ENCODE measurements at places on chromosomes 13 and 19.

- peak; percentile 19 for DNase-seq
These were observed 919 bp upstream of the ADAMTS10 start for GRCh38 chr19:8611391-8611876.

DNA sequence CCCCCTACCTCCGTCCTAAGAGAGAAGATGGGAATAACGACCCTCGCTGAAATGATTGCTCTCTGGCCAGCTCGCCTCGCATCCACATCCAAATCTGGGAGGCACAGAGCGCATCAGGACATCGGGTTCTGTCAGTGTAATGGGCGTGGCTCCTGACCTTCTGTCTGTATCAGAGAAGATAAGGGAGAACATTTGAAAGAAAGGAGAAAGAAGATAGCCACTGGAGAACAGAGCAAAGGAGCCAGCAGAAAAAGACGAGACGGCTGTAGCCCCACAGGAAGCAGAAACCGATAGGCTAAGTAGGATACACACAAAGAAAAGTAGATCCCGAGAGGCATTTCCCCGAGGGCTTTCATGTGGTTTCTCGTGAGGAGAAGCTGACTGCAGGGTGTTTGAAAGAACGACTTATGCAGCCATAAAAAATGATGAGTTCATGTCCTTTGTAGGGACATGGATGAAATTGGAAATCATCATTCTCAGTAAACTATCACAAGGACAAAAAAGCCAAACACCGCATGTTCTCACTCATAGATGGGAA, 14.0 kb upstream of the GJB2 start:
- DNase-seq, result no peak

DNA sequence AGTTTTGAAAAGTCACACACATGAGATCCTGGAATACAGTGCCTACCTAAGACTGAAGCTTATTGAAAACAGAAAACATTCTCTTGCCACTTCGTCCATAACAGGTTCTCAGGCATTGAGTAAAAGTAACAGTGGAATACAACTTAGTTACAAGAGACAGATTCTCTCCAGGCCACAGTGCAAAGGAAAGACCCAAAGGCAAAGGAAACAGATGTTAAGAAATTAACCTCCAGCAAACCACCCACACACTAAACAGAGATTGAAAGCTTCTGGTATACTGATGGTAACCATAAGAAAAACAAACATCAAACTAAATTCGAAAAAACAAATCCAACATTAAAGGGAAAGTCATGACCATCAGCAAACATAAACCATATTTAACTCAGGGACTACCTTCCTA, 914.7 kb downstream of the SLITRK5 start:
- no peak for DNase-seq

DNA sequence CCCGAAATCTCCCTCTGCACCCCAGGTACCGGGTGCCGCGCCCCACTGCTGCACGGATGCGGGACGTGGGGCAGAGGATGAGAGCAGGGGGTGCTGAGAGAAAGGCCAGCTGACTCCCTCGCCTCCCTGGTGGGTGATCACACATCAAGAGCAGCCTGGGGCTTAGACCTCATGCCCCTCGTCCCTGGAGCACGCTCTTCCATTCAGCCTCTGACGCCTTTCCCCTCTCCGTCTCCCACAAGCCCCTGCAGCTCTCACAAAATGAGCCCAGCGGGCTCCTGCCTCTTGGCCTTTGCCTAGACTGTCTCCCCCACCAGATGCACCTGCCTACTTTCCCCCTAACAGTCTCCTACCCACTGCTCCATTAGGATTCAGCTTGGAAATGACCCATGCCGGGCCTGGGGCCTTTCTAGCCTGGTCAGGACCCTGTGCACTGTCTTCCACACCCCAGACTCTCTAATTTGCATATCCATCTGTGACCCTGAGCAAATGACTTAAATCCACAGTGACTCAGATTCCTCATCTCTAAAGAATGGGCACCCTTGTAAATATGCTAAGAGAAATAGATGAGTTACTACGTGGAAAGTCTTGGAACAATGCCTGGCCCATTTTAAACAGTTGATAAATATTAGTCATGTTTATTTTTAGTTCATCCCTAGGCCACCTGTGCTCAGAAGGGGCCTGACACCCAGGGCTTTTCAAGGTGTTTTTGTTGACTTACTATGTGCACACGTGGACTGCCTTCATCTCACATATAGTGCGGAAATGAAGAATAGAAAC, 582 bp upstream of the PTPRH start:
- DNase-seq, result no peak
